ENCODE measurements at places on chromosomes 16 and 17.

- no peak for DNase-seq
Observed at GRCh38 chr16:27232901-27233625, 29.7 kb downstream of the KDM8 start.

- DNase-seq, result no peak
Observed at GRCh38 chr16:78906135-78906534, 694.4 kb downstream of the MAF start.

GRCh38 chr17:37392024-37392590, 14.5 kb downstream of the ACACA start:
- DNase-seq, result no peak

- DNase-seq, result no peak
Observed at GRCh38 chr17:8025176-8025911, 13.5 kb upstream of the ALOX15B start.

GRCh38 chr17:81651692-81652091, 4.7 kb downstream of the PDE6G start:
- no peak for DNase-seq

- DNase-seq, result no peak
Observed at GRCh38 chr17:34261568-34262337, 6.7 kb downstream of the CCL2 start.

DNA sequence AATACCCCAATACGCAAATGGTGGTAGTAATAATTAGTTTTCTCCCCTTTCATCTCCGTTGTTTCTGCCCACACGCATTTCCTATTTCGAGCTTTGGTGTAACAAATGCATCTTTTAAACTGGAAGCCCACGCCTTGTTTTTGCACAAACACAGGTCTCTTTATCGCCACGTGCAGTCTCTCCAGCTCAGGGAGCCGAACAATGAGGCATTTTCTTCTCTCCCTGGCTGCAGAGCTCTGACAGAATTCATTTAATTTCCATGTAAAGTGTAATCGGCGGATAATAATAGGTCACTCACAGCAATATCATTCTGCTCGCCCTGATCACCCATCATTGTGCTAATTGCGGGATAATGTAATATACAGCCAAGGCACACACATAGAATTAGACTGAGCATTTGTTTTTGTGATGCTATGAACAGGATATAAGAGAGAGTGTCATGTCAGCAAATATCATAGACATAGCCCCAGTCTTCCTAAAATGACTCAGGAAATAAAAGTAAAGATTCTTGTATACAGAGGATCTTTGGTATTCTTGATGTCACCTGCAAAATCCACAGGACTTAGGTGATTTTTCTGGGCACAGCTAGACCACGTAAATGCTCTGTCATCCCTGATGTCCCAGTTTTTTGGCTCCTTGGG, 452.6 kb upstream of the CDH11 start:
- no peak for DNase-seq

GRCh38 chr16:59880611-59881010, 1146.5 kb upstream of the GOT2 start:
- no peak for DNase-seq

- no peak for DNase-seq
Observed at GRCh38 chr16:73011926-73012325, 36.0 kb downstream of the ZFHX3 start.

GRCh38 chr17:74579900-74580299, 12.2 kb downstream of the CD300LD start:
- DNase-seq, result no peak

DNA sequence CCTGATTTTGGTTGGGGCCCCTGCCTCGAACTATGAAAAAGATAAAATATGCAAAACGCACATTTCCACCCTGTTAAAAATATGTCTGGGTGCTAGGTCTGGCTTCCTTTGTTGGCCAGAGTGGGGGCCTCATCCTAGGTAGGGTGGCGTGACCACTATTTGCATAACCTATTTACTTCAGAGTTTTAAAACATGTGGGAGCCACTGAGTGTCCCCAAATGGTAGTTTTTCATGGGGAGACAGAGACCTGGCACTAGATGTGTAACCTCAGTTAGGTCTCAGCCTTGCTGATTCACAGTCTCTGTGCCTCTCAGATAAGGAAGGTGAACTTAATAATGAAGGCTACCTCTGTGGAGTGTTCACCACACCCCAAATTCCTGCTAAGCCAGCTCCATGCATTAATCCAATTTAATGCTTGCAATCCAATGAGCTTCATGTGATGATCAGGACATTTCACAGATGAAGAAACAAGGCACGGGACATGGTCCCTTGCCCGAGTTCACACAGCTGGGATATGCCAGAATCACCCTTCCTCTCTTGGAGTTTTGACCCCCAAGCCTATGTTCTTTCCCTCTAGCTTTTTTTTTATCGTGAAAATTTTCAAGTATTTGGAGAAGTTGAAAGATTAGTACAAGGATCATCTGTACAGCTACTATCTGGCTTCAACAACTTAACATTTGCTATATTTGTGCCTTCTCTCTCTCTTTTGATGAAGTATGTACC, 103.4 kb downstream of the IRF8 start:
- peak; percentile 0 for DNase-seq

GRCh38 chr17:1298606-1299005, 19.1 kb downstream of the TRARG1 start:
- peak; percentile 44 for DNase-seq

DNA sequence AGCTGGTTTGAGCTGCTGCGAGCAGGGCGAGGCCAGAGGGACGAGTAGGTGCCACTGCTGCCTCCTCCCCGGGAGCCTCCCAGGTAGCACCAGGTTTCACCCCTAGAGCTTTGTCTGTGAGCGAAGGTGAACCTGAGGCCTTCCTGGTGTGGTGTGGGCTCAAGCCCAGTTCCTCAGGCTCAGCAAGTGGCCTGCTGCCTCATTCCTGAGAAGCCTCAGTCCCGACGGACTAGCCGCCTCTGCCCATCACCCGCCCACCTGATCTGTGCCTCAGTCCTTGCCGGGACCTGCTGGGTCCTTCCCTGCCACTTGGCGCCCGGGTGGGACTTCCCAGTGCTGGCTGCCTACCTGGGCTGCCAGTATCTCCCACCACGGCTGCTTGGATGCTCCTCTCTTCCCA, 1.7 kb downstream of the NLRC3 start:
- peak; percentile 21 for DNase-seq

GRCh38 chr16:9658164-9658563, 524.1 kb downstream of the GRIN2A start:
- DNase-seq, result no peak

DNA sequence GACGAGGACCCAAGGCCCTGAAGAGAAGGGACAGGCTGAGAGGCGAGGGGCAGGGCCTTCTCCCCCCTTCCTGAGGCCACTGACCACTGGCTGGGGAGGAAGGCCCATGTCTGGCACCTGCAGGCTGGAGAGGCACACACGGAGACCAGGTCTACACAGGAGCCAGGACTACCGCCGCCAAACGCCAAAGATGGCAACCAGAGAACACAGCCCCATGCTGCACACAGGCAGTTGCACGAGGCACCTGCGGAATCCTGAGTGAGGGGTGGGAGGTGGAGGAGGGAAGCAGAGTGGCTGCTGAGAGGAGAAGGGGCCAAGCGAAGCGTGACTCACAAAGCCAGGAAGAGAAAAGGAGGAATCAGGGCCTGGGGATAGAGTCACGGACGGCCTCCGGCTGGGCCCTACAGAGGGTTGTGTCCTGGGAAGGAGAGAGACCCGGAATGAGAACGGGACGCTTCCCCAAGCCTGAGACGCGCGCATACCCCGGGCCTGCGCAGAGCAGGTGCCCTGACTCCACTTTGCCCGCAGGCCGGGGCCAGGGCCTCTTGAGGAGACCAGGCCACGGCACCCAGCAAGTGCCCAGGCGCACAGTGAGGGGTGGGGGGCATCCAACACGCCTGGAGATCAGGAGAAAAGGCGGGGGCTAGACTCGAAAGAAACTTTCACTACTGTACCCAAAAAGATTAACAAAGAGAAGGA, 28.7 kb upstream of the C16orf95 start:
- no peak for DNase-seq

GRCh38 chr17:1095090-1095852, 84.5 kb downstream of the ABR start:
- DNase-seq, result no peak

- DNase-seq, result no peak
Observed at GRCh38 chr17:80024206-80024972, 11.3 kb downstream of the TBC1D16 start.

GRCh38 chr17:7656958-7657609, 6.4 kb downstream of the ATP1B2 start:
- DNase-seq, result no peak

GRCh38 chr16:89155184-89155679, 16.3 kb upstream of the CDH15 start:
- DNase-seq, result no peak

- DNase-seq, result peak; percentile 44
Observed at GRCh38 chr17:55576996-55577586, 65.8 kb upstream of the SMIM36 start.

- no peak for DNase-seq
Observed at GRCh38 chr16:81448154-81449131, 3.8 kb downstream of the CMIP start.

- no peak for DNase-seq
Observed at GRCh38 chr17:48609759-48610281, 997 bp downstream of the HOXB7 start.

- no peak for DNase-seq
Observed at GRCh38 chr17:77485089-77485833, 344.5 kb downstream of the SEC14L1 start.

DNA sequence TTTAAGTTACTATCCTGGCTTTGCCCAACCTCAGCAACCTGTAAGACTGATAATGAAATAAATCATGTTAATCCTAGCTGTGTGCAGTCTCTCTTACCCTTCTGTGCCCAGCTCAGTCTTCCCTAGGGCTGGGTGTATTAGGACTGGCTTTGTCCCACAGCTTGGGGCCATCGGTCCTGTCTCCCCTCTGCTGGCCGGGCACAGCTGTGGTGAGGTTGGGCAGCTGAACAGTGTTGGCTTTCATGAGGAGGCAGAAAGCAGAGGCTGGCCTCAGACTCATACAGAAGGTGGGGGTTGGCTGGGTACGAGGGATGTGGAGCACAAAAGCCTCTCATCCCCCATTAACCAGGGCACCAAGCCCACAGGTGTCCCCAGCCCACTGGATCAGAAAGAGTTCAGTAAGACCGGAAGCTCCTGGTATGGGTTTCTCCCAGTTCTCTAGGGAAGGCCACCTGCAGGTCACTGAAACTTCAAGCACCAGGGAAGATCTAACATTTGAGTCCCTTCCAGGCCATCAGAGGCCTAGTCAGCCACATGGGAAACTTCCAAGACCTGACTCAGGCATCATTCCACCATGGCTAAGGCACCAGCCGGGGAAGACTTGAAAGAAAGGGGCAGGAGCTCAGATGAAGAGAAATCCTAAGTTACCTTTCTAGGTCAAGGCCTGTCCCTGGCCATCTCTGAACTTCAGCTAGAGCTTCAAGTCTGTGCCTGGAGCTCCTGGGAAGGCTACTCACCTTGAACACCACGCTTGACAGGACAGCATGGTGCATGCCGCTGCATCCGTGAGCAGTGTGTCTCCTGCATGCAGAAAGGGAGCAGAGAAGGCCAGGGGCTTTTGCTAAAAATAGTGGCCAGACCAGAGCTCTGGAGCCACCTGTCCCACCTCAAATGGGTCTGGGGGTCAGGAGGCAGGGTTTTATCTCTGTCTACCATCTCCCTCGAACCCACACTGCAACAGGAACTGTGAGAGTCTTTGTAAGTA, 8.8 kb downstream of the CNP start:
- DNase-seq, result no peak

Measured in stimulated activated naive CD8-positive, alpha-beta T cell treated with anti-CD3 and anti-CD28 coated beads, Interleukin-15, Interleukin-2, amounts not matched to agents 100 U/mL and 50 U/mL, for 24 hours (primary cell).